ENCODE measurements at places on chromosomes 2 and 18.

DNA sequence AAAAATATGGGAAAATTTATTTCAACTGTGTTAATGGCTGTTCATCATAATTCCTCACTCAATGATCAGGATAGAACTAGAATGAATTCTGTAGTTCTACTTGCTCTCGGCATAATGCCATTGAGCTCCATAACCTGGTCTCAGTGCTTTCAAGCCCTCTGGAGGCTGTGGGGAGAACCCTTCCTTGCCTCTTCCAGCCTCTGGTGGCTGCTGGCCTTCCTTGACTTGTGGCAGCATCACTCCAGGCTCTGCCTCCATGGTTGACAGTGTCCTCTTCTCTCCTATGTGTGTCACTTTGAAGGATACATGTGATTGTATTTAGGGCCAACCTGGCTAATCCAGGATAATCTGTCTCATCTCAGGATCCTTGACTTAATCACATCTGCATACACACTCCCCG is 26.9 kb upstream of the CABYR start:
- DNase-seq = no peak

GRCh38 chr2:159089543-159089942 is 121.1 kb downstream of the TANC1 start:
- DNase-seq = no peak

GRCh38 chr2:73131807-73132206 is 19.1 kb upstream of the RAB11FIP5 start:
- no peak for DNase-seq

DNA sequence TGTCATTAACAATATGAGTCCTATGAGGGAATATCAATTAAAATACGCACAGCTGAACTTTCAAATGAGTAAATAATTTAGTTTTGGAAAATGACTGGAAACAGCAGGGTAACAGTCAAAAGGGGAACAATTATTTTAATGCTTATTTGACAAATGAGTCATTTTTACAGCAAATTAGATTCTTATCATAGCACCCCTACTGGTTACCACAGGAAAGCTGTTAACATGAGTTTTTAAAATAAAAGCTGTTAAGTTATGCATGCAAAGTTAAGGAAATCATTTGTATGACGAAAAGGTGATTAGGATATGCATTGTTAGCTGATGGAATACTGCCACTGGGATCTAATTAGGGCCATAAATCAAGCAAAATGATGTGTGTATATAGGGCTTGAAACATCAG is 435.1 kb upstream of the MEIS1 start:
- no peak for DNase-seq

DNA sequence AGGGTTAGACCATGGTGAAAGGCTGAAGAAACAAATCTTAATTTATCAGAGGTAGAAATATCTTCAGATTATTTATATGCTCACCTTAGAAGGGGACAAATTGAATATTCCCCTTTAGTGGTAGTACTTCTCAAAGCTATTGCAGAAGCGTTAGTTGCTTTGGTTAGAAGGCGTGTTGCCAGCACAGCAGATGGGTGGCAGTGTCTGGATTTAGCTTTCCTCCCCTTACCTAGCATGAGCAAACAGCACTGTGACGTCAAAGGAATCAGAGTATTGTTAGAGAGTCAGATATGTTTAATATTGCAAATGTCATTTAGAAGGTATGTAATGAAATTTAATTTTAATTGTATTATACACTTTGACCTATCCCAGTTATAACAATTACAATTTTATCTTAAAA is 27.2 kb upstream of the GALR1 start:
- no peak for DNase-seq

GRCh38 chr2:119111115-119111975 is 47.2 kb downstream of the C1QL2 start:
- DNase-seq = no peak

DNA sequence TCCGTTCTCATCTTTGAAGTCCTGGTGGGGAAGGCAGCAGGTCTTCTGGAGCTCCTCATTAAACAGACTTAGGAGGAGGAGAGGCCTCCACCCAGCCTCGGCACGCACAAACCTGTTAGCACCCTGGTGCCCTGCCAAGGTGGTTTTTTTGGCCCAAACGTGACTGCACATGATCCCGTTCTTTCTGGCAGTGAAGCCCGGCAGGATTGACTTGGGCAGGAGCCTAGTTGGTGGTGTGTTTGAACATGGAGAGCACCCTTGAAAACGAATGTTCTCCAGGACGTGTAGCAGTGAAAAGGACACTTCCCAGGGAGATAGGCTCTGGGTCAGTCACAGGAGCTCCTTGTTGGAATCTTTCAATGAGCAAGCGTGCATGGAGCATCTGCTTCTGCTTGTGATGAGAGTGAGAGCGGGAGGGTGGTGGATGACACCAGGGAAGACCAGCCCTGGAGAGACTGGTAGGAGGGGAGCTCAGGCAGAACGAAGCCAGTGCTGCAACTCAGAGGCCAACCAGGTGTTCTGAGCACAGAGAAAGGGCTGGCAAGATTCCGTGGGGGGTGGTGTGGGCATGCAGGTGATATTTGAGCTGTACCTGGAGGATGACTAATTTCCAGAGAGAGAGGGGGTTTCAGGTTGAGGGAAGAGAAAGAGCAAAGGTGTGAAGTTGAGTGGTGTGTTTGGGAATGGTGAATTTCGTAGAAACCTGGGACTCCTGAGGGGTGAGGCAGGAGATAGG is 73.8 kb downstream of the TANC1 start:
- DNase-seq = no peak

DNA sequence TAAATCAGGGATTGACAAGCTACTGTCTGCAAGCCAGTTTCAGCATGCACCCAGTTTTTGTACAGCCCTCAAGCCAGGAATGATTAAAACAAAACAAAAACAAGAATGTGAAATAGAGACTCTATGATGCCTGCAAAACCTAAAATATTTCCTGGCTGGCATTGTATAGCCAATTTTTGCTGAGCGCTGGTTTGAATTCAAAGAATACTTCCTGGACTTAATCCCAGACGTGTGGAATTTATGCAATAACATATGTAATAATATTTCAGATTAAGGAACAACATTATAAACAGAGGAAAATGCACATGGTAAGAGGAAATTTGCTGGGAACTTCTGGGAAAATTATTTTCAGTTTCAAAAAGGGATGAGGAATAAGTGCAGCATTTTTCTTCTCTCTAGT is 148.1 kb upstream of the RPRM start:
- DNase-seq = no peak

DNA sequence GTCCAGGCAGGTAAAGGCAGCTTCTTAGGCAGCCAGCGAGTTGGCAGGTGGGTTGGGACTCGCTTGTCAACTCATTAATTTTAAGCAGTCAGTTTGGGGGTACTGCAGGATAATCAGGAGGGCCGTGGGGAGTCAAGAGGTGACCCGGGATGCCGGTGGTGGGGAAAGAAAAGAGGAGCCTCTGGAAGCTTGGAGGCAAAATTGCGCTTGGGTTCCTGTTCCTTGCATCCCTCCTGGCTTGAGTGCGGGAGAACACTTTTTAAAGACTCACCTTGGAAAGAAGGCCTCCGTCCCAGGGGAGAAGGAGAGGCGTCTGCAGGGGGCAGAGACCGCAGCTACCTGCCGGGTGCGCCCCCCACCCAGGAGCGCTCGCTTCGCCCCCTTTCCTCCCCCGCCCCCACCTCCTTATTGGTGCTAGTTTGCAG is at the start of gene KCNJ3:
KCNJ3 (plus strand) TSS at position 400 of the 425 bp plus-strand sequence. CDS start 81 bp downstream, outside the sequence.
- peak; percentile 25 for DNase-seq

- no peak for DNase-seq
Measured at GRCh38 chr2:73931531-73932500, 5.1 kb downstream of the DGUOK start.

GRCh38 chr2:109032229-109032820 is 43.3 kb upstream of the EDAR start:
- DNase-seq = peak; percentile 61

GRCh38 chr2:43057026-43057741 is 169.2 kb downstream of the ZFP36L2 start:
- no peak for DNase-seq

- no peak for DNase-seq
Measured at GRCh38 chr2:46643493-46643892, 164.1 kb downstream of the TMEM247 start.

- DNase-seq = no peak
Measured at GRCh38 chr2:127044165-127044718, 62.7 kb downstream of the BIN1 start.

GRCh38 chr2:150133623-150134022 is 353.8 kb downstream of the RND3 start:
- DNase-seq = no peak

DNA sequence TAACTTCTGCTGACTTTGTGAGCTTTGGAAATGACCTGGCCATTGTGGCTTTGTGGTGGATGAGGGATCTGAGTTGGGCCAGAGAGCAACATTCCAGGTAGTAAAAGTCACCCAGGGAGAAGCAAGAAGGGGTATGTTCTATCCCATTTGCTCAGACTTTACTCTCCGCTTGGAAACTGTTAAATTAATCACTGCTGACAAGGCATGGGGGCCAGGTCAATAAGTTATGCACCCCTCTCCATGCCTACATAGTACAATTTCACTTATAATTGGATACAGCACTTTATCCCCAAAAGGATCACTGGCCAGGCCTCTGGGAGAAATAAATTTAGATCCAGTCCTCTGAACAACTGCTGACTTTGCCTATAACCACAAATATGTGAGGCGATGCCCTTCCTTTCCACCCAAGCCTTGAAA is 92.1 kb downstream of the RPRM start:
- no peak for DNase-seq
